ENCODE measurements at places on chromosomes 6 and 20.

- peak; percentile 16 for DNase-seq
Measured at GRCh38 chr20:22691369-22692118, 107.2 kb upstream of the FOXA2 start.

DNA sequence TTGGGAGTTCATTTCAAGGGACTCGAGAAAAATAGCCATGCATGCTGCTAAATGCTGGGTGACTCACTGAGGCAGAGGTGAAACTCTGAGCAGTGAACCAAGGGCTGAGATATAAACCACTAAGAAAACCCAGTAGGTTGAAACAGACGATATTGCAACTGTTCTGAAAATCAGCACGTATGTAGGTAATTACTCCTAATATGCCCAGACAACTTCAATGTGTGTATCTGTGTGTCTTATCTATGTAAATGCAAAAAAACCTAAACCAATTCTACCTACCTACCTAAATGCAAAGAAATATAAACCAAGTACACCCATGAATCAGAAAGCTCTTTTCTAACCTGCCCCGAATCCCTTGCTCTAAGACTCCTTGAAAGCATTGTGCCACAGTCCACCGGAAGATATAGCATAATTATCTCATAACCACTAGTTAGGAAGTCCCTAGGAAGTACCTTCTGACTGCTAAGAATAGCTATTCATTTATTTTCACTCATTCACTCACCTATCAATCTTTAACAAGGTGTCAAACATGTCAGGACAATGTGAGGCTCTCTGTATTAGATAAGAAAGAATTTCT is 458.7 kb upstream of the RUNX2 start:
- no peak for DNase-seq

GRCh38 chr6:161549977-161550655 is 276.3 kb upstream of the AGPAT4 start:
- DNase-seq = no peak

DNA sequence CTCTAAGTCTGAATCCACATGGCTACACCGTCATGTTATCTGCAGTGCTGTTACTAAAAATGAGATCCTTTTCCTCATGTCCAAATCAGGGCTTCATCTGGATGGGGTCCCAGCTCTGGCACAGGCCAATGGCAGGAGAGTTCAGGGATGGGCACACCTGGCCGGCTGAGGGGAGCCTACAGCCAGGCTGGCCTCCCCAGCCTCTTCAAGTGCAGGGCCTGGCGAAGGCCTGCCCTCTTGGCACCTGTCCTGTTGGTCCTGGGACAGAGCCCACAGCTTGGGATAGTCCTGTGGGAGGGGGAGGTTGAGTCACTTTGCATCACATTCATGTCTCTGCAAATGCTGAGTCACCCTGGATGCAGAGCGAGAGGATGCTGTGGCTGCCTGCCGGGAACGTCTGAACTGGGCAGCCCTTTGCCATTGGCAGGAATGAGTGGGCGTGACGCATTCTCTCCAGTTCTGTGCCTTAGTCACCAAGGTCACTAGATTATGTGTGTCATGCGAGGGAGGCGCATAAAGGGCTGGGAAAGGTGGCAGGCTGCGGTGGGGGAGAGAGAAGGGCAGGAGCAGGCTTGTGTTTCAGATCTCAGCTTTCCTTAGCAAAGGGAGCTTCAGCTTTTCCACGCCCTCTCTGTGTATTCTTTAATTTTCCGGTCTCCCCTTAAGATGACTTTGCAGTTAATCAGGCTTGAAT is 223.2 kb upstream of the ECI2 start:
- no peak for DNase-seq

GRCh38 chr20:45114465-45115385 is at the start of gene WFDC5:
TSS of gene WFDC5 (minus strand) at chr20:45115174. CDS start at chr20:45115083, 91 bp downstream.
- DNase-seq = no peak

DNA sequence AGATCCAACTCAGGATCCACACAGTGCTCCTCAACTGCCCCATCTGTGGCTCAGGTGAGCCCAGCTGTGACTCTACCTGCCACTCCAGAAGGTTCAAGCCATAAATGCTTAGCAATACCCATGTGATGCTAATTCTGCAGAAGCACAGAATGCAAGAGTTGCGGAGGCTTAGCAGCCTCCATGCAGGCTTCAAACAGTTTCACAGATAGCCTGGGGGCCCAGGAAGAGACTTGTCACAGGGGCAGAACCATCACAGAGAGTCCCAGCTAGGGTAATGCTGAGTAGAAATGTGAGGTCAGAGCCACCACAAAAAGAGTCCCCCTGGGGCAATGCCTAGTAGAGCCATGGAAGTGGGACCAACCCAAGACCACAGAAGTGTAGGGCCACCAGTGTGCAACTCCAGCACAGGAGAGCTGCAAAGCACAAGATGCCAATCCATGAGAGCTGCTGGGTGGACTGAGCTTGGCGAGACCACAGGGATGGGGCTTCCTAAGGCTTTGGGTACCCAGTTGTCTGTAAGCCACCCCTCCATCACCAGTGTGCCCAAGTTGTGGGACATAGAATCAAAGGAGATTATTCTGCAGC is 283.9 kb downstream of the UBE3D start:
- no peak for DNase-seq

- no peak for DNase-seq
Measured at GRCh38 chr6:157108923-157109322, 214.4 kb downstream of the TMEM242 start.

GRCh38 chr20:56716806-56717205 is 87.7 kb downstream of the TFAP2C start:
- no peak for DNase-seq

DNA sequence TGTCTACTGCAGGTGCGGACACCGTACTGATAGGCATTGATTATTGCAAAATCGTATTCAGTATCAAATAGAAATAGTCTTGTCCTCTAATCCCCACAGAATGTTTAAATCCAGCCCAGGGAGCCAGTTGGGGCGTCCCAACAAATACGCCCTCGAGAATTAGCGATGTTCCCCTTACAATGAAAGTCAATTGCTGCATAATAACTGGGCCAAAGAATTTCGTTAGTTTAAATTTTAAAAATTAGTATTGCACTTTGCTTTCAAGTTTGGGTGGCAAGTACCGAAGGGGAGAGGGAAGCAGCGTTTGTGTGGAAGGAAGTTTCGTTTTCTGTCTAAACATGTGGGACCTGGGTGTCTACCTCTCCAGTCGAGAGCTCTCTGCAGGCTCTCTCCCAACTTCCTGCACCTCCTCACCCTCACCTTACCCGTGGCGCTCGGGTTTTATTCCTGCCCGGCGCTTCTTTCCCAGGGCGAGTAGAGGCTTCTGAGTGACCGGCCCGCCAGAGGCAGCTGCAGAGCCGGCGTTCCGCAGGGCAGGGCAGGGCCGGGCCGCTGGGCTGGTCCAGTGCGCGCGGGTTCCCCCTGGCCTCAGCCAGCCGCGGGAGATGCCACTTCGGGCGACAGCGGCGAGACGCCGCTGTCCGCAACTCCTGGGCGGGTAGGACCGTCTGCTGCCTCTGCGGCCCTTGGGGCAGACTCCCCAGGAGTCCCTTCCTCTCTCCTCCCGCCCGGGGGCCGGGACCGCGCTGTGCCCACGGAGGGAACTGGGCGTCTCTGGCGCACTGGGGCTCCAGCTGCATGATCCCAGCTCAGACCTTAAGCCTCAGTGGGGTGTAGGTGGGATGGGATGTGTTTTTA is 862 bp upstream of the TFAP2C start:
- no peak for DNase-seq

- no peak for DNase-seq
Measured at GRCh38 chr6:75943381-75943780, 129.1 kb downstream of the IMPG1 start.

GRCh38 chr6:22614547-22614946 is 45.2 kb downstream of the HDGFL1 start:
- DNase-seq = no peak

GRCh38 chr20:24948939-24949679 is at the start of gene CST7:
TSS of gene CST7 (plus strand) at chr20:24949269. CDS start at chr20:24949506, 237 bp downstream.
- peak; percentile 73 for DNase-seq

DNA sequence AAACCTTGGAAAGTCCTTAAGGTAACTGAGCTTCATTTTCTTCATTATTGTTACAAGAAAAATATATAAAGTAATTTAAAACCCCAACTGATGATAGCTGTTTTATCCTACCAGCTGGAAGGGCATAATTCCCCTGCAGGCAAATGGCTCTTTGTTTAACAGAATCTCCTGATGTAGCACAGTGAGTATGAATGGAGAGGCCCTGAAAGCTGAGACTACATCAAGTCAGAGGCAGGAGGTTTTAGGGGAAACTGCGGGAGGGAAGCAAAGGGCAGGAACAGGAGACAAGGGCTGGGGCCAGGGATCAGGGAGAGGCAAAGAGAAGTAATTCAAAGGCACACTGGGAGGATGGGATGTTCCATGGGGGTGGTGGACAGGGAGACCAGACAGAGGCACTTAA is 119.0 kb upstream of the LRFN2 start:
- no peak for DNase-seq

GRCh38 chr6:122207794-122208193 is 191.7 kb upstream of the HSF2 start:
- no peak for DNase-seq

- no peak for DNase-seq
Measured at GRCh38 chr6:108781419-108782100, 66.7 kb upstream of the ARMC2 start.

DNA sequence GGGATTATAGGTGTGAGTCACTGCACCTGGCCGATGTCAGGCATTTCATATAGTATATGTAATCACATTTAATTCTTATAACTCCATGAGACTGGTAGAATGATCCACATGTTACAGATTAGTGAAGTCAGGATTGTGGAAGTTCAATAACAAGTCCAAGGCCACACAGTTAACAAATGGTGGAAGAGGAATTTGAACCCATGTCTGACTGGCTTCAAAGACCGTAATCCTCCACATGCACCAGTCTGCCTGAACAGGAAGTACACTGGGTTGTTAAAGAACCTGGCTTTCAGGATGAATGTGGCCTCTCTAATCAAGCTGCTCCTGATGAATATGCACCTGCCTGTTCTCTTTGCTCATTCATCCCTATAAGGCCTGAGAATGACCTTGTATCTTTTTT is 122.0 kb upstream of the HDAC2 start:
- no peak for DNase-seq

DNA sequence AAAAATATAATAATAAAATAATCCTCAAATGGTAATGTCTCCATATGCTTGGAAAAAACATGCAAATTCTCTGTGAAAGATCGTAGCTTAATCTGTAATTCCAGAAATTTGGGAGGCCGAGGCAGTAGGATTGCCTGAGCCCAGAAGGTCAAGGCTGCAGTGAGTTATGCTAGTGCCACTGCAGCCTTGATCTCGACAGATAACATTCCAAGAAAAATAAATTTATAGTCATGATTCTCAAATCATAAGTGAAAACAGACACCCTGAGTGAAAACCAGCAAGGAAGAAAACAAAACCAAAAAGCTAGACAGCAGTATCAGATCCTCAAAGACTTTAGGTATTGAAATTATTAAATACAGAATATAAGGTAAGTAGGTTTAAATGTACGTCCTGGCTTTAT is 3.8 kb upstream of the MUC21 start:
- no peak for DNase-seq

DNA sequence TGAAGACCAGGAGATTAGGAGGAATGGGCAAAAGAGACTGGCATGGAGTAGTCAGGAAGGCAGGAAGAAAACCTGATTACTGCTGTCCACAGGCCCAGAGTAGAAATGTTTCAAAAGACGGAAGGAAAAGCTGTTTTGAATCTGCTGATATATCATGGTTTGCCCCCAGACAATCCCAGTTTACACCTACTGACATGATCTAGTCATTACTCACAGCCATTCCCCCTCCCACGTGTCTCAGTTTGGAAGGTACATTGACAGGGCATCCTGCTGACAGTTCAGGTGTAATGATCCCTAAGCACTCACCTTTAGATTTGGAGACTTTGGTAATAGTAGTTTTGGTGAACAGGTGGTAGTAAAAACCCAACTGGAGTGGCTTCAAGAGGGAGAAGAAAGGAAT is 9.8 kb upstream of the TXNDC5 start:
- peak; percentile 28 for DNase-seq

DNA sequence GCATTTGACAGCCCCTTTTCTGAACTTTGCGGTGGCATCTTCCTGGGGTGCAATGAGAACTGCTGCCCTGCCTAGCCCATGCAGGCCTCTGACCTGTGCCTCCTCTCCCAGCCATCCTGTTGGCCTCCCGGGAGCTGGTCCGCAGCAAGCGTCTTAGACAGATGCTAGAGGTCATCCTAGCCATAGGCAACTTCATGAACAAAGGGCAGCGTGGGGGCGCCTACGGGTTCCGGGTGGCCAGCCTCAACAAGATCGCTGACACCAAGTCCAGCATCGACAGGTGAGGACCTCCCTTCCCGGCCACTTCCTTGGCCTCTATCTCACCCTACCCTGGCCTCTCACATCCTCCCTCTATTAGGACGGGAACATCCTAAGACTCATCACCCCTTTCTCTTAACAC is 37.6 kb downstream of the MOCS1 start:
- DNase-seq = no peak

GRCh38 chr20:37611852-37612251 is 82.0 kb upstream of the CTNNBL1 start:
- no peak for DNase-seq

- DNase-seq = no peak
Measured at GRCh38 chr6:88165844-88166492, at the start of gene CNR1. TSS of gene CNR1 (minus strand) at chr6:88166347. CDS start at chr6:88145274, 21,073 bp downstream.

GRCh38 chr6:95517568-95517967 is 59.8 kb upstream of the MANEA start:
- no peak for DNase-seq

DNA sequence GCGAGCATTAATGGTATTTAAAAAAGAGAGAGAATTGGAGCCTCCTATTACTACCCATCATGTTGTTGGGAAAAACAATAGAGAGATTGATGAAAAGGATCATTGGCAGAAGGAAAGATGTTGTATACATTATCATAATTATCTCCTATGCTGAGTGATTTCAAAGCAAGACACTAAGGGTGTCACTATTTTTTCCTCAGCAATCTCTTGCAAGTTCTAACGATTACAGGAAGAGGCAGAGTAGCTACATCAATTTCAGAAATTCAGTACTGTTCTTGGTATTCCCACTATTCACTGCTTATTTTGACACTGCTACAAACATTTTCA is 891.2 kb downstream of the C6orf118 start:
- no peak for DNase-seq

DNA sequence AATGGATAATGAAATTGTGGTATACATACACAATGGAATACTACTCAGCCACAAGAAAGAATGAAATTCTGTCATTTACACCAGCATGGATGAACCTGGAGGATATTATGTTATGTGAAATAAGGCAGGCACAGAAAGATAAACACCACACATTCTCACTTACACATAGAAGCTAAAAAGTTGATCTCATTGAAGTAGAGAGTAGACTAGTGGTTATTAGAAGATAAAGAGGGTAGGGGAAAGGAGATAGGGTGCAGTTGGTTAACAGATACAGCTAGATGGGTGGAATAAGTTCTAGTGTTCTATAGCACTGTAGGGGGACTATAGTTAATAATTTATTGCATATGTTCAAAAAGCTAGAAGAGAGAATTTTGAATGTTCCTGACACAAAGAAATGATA is 25.5 kb upstream of the LTV1 start:
- no peak for DNase-seq

GRCh38 chr20:17634661-17635331 is 47.2 kb downstream of the RRBP1 start:
- DNase-seq = no peak

DNA sequence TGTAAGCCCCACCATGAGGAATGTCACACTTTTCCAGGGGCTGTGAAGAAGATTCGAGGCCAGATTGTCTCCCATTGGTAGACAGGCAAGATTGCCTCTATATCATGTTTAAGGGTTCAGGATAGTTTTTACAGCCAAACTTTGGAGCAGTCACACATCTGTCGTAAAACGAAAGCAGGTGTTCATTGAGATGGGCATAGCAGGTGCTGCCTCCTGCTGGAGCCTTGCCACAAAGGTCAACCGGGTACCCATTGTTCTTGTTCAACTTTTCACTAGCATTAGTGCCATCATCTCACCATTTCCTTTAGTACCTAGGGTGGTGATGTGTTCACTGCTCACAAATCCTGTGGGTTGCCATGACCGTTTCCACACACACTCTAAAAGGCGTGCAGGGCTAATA is 198.3 kb downstream of the HTR1B start:
- DNase-seq = no peak
